ENCODE measurements at places on chromosomes 1 and 21.

- no peak for DNase-seq
Observed at GRCh38 chr21:25254491-25255174, 352.6 kb downstream of the MRPL39 start.

DNA sequence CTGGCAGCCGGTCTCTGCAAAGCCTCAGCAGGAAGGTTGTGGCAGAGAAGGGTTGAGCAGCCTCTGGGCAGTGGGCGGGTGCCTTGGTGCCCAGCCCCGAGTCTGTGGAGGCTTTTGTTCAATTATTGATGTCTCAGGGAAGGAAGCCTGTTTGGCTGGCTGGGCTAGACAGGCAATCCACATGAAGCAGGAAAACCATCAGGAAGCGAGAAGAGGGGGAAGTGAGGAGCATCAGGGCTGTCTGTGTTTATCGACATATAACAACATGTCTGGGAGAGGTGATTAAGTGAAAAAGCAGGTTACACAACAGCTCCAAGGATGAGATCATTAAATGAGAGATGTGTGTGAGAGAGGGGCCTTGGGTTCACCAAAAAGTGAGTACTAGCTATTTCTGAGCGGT lies 105.4 kb downstream of the UBE2U start:
- no peak for DNase-seq

GRCh38 chr21:44742418-44743153 lies 31.2 kb upstream of the TSPEAR start:
- no peak for DNase-seq

GRCh38 chr1:12168451-12169160 lies 1.8 kb downstream of the TNFRSF1B start:
- DNase-seq = no peak

DNA sequence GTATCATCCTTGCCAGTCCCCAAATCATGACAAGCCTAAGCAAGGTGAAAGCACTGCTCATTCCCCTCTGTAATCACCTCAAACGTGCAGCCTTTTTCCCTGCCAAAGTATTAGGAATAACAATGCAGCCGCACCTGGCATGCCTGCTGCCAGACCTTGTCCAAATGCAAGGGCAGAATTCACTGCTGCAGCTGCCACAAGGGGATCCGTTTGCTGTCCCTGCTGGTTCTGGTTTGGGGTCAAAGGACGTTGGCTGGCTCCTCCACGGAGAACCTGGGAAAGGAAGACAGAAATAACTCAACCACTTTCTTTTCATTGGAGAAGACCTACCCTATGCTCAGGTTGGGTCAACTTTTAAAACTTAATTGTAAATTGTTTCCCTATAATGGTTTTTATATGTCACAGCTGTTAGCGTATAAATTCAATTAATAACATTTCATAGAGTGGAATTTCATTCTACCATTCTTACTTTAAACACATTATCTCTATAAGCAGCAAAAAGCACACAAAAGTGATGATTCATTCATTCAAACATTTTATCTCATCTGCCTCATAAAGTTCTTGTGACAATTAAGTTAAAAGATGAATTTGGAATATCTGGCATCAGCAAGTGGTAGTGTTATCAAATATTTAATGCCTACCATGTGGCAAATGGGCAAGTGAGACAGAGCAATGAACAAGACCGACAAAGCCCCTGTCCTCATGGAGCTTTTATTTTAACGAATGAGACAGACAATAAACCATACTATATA lies 59.8 kb upstream of the SDC3 start:
- DNase-seq = no peak

DNA sequence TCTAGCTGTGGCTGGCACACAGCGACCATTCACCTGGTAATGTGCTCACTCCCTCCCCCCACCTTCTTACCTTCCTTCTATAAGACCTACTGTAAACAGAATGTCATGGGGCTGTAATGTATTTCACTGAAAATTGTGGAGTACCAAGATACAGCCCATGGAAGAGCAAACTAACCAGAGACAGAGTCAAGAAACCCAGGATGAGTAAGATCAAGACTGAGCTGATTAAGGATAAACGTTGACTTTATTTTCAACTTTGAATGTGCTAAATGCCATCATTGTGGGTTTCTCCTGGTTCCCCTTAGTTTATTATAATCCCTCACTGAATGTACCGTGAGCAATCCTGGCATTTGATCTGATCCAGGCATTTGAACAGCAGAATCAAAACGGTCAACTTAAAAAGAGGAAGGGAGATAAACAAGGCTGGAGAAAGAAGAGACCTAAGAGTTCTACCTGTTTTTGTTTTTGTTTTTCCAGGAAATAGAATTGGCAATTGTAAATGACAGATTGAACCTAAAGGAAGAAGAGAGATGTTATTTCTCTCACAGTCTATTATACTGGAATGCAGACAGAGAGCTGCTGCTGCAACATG lies 16.1 kb upstream of the ATP1B1 start:
- no peak for DNase-seq

GRCh38 chr1:55700359-55701130 lies 485.4 kb upstream of the USP24 start:
- DNase-seq = no peak

GRCh38 chr1:119549719-119550132 lies 42.7 kb downstream of the HSD3B1 start:
- DNase-seq = no peak

- DNase-seq = no peak
Observed at GRCh38 chr1:156700736-156701531, 4.4 kb downstream of the CRABP2 start.

DNA sequence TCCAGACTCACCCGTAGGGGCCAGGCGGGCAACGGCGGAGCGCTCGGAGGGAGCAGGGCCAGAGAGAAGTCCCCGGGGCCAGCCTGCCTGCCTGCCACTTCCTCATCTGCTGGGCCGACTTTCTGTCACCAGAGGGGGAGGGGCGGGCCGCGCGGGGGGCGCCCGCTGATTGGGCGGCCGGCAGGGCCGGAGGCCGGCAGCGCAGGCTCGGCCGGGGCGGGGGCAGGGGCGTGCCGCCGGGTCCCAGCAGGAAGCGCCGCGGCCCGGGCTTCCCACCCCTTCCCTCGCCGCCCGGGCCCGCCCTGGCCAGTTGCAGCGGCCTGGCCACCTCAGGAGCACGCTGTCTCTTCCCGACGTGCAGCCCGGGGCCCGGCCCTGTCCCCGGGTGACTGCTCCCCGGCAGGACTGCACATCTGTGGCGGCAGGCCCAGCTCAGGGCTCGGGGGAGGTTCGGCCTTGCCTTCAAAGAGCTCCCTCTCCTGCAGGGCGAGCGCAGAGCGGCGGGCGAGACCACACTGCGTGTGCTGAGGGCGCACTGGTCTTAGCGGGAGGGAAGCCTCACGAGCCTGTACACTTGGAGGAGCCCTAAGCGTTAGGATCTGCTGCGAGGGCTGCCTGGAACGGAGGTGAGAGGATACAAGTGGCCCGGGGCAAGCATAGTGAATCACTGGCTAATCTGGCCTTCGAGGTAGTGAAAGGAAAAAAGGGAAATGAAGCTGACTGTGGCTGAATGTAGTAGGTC lies at the start of gene ELOVL1:
Gene ELOVL1, minus strand, starts transcription at position 108 of the 742 bp plus-strand sequence. CDS start 2,402 bp downstream, outside the sequence.
- DNase-seq = peak; percentile 87

- DNase-seq = peak; percentile 90
Observed at GRCh38 chr1:47437447-47438164, at the start of gene FOXD2. Gene FOXD2 (plus strand): TSS chr1:47438044. CDS start chr1:47438136, 92 bp downstream.

DNA sequence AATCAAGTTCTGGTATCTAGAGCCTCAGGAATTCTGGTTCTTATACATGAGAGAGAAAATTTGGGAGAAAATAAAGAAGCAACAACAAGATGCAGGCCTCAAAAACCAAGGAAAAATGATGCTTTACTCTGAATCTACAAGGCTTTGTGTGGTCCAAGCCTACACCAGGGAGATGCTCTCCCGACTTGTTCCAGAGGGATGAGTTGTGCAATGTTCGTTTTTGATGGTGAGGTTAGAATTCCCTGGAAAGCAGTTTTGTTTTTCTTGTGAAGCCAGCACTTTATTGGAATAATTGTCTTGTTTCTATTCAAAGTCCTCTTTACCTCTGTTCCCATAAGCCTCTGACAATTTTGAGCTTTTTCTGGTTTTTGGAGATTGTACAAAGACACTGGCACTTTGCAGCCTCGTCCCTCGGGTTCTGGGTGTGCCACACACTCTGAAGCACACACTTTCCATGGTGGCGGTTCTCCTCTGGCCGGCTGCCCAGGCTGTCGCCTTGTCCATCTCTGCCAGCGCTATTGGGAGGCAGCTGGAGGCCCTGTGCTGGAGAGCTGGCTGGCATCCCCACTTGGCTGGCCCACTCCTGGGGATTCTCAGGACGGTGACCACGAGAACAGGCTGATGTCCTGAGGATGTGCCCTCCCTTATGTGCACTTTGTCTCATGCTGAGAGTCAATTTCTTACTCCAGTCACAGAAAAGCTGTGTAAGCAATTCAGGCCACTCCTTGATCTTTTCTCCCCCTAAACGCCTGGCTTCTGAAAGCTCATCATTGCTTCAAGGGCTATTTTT lies 70.2 kb downstream of the EDEM3 start:
- no peak for DNase-seq

- DNase-seq = no peak
Observed at GRCh38 chr1:109243860-109244552, 5.3 kb upstream of the CELSR2 start.

DNA sequence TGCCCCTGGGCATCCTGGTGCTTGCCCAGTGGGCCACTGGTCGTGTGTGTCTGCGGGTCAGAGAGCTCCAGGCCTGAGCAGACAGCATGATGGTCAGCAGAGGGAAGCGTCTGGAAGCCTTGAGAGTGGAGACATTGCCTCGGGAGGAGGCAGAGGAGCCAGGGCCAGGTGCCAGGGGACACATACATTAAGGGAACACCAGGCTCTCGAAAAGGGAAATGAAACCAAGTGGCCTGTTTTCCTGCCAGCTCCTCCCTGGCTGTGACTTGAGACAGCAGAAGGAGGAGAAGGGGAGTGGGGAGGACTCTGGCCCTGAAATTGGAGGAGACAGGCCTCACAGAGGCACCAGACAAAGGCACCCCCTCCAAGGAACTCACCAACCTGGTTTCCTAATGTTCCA lies 62.4 kb upstream of the LRP8 start:
- no peak for DNase-seq

GRCh38 chr1:23922321-23922943 lies 9.3 kb upstream of the CNR2 start:
- DNase-seq = no peak

DNA sequence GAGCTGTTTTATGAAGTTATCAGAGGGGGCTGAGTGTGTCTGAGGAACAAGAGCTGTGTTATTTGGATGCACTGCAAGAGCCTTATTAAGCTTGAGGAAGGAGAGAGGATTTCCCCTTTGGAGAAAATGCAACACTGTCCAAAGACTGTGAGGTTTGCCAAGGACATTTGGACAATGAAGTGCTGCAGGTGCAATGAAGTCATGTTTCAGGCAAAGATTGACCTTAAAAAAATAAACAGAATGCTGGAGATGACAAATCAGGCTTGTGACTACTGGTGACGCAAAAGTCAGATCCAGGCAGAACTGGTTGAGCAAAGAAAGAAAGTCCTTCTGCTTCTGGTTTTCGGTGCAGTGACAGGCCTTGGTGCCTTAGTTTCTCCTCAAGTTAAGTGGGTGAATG lies 125.2 kb upstream of the KIAA0040 start:
- DNase-seq = no peak

GRCh38 chr21:41777951-41778815 lies 11.3 kb upstream of the RIPK4 start:
- no peak for DNase-seq

GRCh38 chr1:85166351-85166750 lies 34.5 kb downstream of the SYDE2 start:
- DNase-seq = no peak

DNA sequence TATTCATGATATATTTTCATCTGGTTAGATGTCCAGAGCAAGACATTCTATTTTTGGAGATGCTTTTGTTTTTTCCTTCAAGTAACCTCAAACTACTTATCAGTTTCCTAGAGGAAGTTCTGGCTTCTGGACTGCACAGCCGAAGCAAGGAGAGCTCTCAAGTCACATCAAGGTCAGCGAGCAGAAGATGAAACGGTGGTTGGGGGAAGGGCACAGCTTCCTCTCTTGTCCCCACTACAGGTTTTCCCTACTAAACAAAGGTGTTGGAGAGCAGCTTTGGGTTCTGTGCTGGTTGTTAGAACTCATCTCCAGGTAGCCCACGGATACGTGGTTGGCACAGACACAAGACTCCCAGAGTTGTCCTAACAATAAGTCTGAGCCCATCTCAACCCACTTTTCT lies 5.1 kb upstream of the PLEKHO1 start:
- no peak for DNase-seq

DNA sequence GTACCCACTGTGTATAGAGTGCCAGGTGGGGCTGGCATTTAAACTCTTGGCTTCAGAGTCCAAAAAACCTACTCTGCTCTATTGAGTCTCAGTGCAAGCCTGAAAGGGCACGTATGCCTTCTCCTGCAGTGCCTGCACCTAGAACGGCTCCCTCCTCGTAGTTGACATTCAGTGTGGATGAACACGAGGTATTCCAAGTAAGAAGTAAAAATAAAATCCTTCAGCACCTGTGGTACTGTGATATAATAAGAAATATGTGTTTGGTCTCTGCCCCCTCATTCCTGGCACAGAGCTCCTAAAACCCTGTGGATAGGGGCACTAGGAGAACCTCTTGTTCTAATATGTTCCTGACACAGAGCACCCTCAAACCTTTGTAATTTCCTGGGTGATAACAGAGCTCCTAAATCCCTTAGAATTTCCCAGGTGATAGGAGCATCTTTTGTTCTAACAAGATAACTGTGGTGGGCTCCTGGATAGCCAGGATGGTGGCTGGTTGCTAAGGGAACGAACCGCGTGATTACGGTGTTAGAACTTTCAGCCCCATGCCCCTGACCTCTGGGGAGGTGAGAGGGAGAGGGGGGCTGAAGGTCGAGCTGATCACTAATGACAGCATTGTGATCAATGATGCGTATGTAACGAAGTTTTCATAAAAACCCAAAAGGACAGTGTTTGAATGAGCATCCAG lies 16.8 kb downstream of the UCK2 start:
- no peak for DNase-seq

DNA sequence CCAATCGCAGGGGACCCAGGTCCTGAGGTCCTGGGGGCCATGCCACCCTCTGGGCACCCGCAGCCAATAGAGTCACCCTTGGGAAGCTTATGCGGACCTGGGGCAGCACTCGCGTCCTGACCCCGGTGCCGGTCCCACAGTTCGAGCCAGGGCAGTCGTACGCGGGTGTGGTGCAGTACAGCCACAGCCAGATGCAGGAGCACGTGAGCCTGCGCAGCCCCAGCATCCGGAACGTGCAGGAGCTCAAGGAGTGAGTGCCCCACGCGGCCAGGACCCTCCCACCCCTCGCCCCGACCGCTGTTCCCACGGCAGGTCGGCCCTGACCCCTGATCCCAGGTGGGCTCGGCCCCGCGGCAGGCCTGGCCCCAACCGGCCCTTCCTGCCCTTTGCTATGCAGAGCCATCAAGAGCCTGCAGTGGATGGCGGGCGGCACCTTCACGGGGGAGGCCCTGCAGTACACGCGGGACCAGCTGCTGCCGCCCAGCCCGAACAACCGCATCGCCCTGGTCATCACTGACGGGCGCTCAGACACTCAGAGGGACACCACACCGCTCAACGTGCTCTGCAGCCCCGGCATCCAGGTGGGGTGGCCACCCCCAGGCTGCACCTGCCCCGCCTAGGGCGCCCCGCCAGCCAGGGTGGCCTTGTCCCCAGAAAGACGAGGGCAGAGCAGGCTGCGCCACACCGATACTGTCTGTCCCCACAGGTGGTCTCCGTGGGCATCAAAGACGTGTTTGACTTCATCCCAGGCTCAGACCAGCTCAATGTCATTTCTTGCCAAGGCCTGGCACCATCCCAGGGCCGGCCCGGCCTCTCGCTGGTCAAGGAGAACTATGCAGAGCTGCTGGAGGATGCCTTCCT lies 20.5 kb downstream of the COL6A1 start:
- no peak for DNase-seq

- DNase-seq = no peak
Observed at GRCh38 chr1:228725178-228725577, 10.1 kb upstream of the RHOU start.

GRCh38 chr1:19331262-19331878 lies 19.2 kb downstream of the SLC66A1 start:
- DNase-seq = no peak

Measured in stimulated activated CD4-positive, alpha-beta T cell treated with anti-CD3 and anti-CD28 coated beads, Interleukin-15, amount 100 ng/mL, for 1 hour (primary cell).